Stimulated activated CD4-positive, alpha-beta T cell treated with anti-CD3 and anti-CD28 coated beads, Interleukin-12 subunit alpha, Interleukin-12 subunit beta, amount 100 ng/mL, for 24 hours (primary cell): ENCODE measurements at places on chromosomes 4 and X.

DNA sequence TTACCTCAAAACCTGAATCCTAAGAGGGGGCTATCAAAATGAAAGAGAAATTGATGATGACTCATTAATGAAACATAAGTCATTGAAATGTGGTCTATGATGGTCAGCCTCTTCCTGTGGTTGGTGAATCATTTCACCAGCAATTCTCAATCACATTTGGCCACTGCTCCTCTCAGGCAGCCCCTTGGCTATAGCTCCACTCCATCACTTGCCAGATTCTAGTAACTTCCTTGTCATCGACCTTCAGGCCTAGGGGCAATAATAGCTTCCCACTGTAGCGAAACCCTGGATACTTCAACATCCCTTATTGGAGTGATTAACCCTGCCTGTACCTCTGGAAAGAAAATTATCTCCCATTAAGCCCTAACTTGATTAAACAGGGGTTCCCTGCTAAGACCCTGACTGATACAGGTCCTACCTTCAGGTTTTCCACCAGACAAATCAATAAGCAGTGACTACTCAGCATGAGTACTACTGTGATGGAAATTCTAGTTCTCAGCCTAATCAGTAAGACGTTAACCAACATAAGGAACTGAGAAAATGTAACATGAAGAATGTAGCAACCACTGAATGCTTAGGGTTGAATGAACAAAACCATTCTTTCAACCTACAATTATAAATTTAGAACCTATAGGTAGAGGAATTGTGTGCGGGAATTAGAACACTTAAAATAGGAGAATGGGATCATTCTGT lies 30.4 kb downstream of the ADH7 start:
- DNase-seq = no peak

- DNase-seq = no peak
These were observed 90.4 kb upstream of the RAB40AL start for GRCh38 chrX:102846544-102847236.

- no peak for DNase-seq
These were observed 109.3 kb downstream of the KDR start for GRCh38 chr4:55016131-55016530.

DNA sequence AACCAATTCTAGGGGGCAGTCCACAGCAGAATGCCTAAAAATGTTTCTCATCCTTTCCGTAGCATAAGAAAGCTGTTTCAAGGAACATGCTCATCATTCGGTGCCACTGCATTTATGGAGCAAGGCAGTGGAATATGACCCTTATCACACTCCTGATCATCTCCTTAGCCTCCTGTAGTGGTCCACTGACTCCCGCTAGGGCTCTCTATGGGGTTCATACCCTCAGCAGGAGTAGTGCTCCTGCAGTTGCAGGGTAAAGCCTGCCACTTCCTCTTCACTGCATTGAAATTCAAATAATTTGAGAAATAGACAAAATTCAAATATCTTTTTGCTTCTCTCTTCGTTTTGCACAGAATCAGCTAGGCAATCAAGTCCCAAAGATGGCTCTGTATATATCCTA lies 107.0 kb downstream of the NDST3 start:
- DNase-seq = no peak

- DNase-seq = no peak
These were observed 205.9 kb downstream of the NDST4 start for GRCh38 chr4:114907568-114907967.

GRCh38 chrX:64152857-64153256 lies 52.7 kb downstream of the AMER1 start:
- DNase-seq = no peak
